ENCODE measurements at places on chromosomes 3 and 15.

- DNase-seq, result no peak
Observed at GRCh38 chr15:39804026-39804425, 21.4 kb upstream of the FSIP1 start.

DNA sequence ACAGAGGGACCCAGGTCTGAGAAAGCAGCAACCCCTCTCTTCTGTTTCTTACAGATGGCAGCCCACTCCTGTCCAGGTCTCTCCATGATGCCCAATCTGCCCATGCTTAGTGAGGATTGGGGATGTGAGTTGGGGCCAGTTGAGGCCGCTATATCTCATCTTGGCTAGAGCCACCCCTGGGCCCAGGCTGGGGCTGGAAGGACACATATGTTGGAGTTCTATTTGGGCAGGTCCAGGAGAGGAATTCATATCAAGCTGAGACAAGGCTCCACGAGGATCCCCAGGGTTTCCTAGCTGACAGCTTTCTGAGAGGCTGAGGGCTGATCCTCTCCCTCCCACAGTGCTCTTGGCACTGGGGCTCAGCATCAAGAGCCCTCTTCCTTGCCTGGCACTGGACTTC is 11.4 kb downstream of the TGM5 start:
- DNase-seq, result no peak

GRCh38 chr3:56012721-56013120 is 455.5 kb downstream of the ERC2 start:
- DNase-seq, result no peak

DNA sequence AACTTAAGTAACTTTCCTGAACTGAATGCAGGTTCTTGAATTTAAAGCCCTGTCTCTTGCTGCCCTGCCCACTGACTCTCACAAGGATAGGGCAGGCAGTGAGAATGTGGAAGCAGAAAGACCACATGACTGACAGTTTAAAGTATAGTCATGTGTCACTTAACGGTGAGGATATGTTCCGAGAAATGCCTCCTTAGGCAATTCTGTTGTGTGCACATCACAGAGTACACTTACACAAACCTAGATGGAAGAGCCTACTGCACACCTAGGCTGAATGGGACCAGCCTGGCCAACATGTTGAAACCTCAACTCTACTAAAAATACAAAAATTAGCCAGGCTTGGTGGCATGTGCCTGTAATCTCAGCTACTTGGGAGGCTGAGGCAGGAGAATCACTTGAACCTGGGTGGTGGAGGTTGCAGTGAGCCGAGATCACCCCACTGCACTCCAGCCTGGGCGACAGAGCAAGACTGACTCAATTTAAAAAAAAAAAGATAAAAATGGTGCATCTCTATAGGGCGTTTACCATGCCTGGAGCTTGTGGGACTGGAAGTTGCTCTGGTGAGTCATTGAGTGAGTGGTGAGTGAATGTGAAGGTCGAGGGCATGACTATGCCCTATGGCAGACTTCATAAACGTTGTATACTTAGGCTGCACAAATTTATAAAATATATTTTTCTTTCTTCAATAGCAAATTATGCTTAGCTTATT is 18.9 kb upstream of the COPG1 start:
- DNase-seq, result no peak

- no peak for DNase-seq
Observed at GRCh38 chr15:67925182-67925581, 85.3 kb upstream of the RNU6-1 start.

DNA sequence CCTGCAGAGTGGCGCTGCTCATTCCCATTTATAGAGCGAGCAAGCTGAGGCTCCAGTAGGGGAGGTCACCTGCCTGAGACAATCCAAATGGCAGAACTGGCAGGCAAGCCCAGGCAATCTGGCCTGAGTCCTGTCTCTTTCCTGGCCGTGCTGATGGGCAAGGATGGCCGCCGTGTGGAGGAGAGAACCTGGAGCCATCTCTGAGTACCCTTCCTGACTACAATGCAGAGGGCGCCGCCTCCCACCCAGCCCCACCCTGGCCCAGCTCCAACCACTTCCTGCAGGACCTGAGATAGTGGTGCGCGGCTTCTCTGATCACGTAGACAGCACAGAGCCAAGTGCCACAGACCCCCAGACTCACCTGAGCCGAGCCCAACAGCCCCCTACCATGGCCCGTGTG is 7.0 kb downstream of the TLR9 start:
- DNase-seq, result peak; percentile 48

DNA sequence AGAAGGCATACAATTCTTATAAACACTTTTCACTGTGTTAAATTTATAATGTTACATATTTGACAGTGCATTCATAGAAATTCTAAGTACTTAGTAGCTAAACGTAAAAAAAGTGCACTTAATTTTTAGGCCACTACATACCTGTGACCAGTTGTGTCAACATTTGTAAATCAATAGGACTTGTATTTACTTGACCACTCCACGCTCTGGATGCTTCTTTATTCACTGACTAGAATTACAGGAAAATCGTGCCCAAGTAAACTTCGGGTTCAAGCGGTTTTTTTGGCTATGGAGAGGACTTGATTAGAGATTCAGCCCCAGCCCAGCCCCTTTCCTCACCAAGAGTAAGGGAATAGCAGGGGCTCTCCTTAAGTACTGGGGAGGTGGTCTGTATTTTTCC is 21.8 kb downstream of the WDR53 start:
- no peak for DNase-seq

- no peak for DNase-seq
Observed at GRCh38 chr3:54349691-54350090, 227.3 kb downstream of the CACNA2D3 start.

- DNase-seq, result peak; percentile 51
Observed at GRCh38 chr3:152193673-152194267, 75.0 kb upstream of the MBNL1 start.

DNA sequence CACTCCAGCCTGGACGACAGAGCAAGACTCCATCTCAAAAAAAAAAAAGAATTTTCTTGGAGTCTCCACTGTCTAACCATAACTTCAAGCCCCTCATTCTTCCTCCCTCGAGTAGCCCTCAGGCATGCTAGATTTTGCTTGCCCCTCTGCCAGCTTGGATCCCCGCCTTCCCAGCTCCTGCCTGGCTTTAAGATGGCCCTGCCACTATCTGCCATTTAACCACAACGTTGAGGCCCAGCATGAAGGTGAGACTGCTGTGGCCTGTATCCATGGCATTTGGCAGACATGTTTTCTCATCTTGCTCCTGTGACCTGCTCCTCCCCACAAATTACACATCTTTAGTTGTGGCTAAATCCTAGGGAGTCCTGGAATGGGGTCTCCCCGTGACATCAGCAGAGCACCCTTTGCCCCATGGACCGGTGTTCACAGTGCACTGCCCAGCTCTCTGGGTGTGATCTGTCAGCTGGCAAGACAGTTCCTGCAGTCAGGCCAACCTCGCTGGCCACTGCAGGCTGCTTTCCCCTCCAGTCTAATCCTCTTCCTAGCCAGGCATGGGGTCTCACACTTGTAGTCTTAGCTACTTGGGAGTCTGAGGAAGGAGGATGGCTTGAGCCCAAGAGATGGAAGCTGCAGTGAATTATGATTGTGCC is 10.4 kb downstream of the VPS18 start:
- no peak for DNase-seq

DNA sequence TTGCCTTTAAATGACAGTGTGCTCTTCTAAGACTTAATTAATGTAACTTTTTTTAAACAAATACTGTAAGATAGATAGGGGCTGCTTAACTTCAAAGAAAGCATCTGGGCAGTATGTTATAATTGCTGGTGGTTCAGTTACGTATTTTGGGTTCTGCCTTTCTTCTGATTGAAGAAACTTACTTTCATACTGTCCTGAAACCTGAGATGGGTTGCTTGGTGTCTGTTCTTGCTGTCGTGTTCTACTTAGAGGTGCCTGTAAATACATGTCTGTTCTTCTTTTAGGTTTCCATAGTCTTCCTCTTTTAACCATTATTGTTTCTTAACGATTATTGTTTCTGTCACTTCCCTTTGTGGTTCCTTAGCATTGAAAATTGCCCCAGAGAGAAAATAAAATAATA is 297.7 kb upstream of the CHRM5 start:
- no peak for DNase-seq

DNA sequence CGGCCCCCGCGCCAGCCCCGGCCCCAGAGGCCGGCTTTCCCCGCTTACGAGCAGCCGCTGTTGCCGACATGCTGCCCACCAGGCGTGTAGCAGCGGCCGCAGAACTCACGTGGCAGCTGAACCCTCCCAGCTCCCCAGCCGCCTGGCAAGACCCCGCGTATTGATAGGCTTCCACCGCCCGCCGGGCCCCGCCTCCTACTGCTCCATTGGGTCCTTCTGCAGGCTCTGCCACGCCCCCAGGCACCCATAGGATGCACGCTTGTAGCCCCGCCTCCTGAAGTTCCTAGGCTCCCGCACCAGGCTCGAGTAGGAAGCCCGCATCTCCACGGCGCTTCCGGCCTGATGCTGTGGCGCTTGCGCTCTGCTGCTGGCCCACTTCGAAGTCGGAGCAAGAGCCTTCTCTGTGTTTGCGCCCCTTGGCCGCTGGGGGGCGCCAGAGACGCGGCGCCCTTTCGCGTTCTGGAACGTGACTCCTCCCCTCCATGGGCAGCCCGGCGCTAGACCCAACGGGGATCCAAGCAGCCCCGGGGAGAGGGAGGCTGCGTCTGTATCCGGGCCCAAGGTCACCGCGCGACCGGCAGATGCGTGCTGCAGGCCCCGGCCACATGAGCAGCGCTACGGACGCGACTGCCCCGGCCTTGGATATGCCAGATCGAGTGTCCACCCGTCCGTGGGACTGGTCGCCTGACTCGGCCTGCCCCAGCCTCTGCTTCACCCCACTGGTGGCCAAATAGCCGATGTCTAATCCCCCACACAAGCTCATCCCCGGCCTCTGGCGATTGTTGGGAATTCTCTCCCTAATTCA is at the start of the genes PARP3 and RRP9:
PARP3 (plus strand) TSS at position 566 of the 805 bp plus-strand sequence. CDS start 993 bp downstream, outside the sequence.
RRP9 (minus strand) TSS at position 107 of the 805 bp plus-strand sequence; CDS start at position 70, 37 bp downstream.
- DNase-seq, result peak; percentile 100

DNA sequence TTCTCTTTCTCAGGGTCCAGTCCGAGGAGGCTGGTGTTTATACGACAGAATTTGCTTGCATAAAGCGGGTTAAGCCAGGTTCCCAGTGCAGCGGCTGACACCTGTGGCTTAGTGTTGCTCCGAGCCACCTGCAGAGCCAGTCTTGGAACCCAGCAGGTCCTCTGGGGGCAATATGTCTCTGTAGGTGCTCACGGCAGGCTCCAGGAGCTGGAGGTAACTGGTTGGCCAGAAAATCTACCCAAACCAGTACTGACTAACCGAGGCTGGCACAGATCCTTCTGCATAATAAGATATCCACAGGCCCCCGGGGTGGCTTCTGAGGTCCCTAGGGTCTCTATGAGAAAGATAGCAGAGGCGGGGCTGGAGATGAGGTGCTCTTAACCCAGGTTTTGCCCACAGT is 3.2 kb downstream of the MGLL start:
- DNase-seq, result no peak

GRCh38 chr3:73314151-73314951 is 252.9 kb downstream of the EBLN2 start:
- no peak for DNase-seq

GRCh38 chr15:81387621-81388435 is 13.8 kb upstream of the TMC3 start:
- DNase-seq, result no peak

- DNase-seq, result no peak
Observed at GRCh38 chr3:192090586-192090985, 629.6 kb downstream of the PYDC2 start.

- DNase-seq, result no peak
Observed at GRCh38 chr15:84737005-84737404, 11.4 kb upstream of the ZNF592 start.

DNA sequence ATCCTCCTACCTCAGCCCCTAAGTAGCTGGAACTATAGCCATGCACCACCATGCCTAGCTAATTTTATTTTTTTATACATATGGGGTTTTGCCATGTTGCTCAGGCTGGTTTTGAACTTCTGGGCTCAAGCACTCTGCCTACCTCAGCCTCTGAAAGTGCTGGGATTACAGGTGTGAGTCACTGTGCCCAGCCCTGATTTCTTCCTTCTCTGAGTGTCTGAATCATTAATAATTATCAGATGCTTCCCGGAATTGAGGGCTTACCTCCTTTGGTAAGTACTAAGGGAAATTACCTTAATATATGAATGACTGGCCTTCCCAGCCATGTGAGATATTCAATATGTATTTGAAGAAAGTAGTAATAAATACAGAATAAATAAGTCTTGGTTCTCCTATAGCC is 7.2 kb downstream of the CLPX start:
- no peak for DNase-seq

GRCh38 chr3:189143321-189143720 is 28.4 kb upstream of the TPRG1 start:
- DNase-seq, result no peak

DNA sequence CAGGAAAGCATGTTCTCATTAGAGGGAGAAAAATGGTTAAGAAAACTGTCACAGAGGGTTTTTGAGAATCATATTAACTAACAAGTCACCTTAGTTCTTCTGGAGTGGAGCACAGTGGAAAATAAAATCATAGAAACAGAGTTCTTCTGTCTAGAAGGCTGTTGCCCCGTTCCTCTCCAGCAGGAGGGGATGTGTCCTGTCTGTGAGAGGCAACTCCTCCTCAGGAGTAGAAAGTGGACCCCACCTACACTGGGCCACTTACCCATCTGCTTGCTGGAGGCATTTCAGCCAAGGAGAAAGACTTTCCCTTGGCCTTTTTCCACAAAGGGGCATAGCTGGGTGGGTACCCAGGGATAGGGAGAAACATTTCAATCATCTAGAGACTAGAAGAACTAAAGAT is 106.6 kb downstream of the SSR3 start:
- DNase-seq, result peak; percentile 14

GRCh38 chr3:31876331-31876730 is 104.7 kb downstream of the OSBPL10 start:
- no peak for DNase-seq

DNA sequence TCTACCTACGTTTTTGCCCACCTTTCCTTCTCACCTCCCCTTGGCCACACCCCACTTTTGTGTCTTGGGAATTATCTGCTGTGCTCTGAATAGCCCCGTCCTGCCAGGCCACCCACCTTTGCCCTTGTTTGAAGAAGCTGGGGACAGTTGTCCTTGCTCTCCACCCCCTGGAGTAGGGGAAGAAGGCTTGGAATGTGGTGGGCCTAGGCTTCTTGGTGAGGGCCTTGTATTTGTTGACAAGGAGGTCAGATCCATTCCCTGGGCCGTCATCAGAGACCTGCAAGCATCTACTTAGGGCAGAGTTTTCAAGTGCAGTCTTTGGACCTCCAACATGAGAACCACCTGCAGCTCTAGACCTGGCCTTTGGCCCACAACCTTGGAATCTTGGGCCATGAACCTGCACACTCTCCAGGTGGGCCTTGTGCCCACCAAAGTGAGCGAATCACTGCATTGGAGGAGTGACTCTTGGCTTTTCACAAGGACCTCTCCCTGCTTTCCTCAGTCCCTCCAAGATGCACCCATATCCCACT is 160.6 kb downstream of the APBA2 start:
- no peak for DNase-seq

- DNase-seq, result peak; percentile 34
Observed at GRCh38 chr3:148955544-148956346, 35.6 kb upstream of the GYG1 start.

- peak; percentile 15 for DNase-seq
Observed at GRCh38 chr3:128683957-128684356, 33.3 kb upstream of the RPN1 start.

- DNase-seq, result no peak
Observed at GRCh38 chr3:10992017-10992942, at the start of gene SLC6A1. Gene SLC6A1 (plus strand): TSS chr3:10992748. CDS start chr3:11017212, 24,464 bp downstream.
